ENCODE measurements at places on chromosomes 3 and 15.

GRCh38 chr3:129553719-129554118 lies 10.7 kb downstream of the H1-8 start:
- peak overlapping the region; percentile 9 for H3K4me3 ChIP-seq
- H3K36me3 ChIP-seq: no peaks in the 10 kb centered on the region
- peaks cover 33% of the 10 kb centered on the region for H3K4me1 ChIP-seq
- H3K27me3 ChIP-seq: peaks cover 8% of the 10 kb centered on the region
- no peak overlapping the region for H3K27ac ChIP-seq

GRCh38 chr3:12351145-12351544 lies 62.3 kb downstream of the PPARG start:
- no peaks in the 10 kb centered on the region for H3K4me1 ChIP-seq
- H3K27me3 ChIP-seq: peaks cover 18% of the 10 kb centered on the region
- H3K36me3 ChIP-seq: no peaks in the 10 kb centered on the region
- H3K4me3 ChIP-seq: no peak overlapping the region

- H3K36me3 ChIP-seq: no peaks in the 10 kb centered on the region
- no peak for DNase-seq
- H3K27ac ChIP-seq: no peak overlapping the region
- H3K4me3 ChIP-seq: no peak overlapping the region
Measured at GRCh38 chr3:182487143-182487542, 306.2 kb upstream of the ATP11B start.

DNA sequence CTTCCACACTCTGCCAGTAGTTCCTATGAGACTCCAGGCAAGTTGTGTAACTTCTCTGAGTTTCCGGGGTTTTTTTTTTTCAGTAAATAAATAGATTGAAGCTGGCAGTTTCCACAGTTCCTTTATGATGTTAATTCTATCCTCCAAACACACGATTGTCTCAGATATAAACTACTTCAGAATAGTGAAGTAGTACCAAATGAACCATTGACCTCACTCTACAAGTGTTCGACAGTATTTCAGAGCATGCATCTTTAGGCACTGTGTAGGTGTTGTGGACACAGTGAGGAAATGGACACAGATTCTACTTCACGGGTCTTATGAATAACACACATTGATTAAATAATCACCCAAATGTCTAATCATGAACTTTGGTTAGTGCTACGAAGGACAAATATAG lies 136.1 kb upstream of the IGSF10 start:
- H3K27ac ChIP-seq: no peak overlapping the region
- no peaks in the 10 kb centered on the region for H3K36me3 ChIP-seq
- H3K27me3 ChIP-seq: peaks cover 3% of the 10 kb centered on the region
- H3K4me1 ChIP-seq: no peaks in the 10 kb centered on the region
- no peak for DNase-seq
- no peak overlapping the region for H3K4me3 ChIP-seq

DNA sequence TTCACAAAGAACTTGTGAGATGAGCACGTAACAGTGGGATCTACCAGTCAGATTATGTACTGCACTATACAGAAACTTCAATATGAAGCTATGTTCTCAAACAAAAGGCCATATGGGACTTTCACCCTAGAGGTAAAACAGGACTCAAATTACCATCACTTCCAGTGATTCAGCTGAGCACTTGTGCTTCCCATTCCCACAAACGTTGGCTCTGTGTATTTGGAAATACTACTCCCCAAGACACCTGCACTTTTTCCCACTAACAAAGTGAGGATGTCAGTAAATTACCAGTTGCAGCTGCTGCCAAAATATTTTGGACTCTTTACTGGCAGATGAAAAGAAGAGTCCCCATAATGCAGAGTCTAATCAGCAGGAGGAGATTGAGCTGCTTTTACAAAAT lies 1570.1 kb downstream of the SI start:
- no peaks in the 10 kb centered on the region for H3K36me3 ChIP-seq
- H3K27ac ChIP-seq: no peak overlapping the region
- no peak overlapping the region for H3K4me3 ChIP-seq
- no peaks in the 10 kb centered on the region for H3K4me1 ChIP-seq
- no peaks in the 10 kb centered on the region for H3K27me3 ChIP-seq

DNA sequence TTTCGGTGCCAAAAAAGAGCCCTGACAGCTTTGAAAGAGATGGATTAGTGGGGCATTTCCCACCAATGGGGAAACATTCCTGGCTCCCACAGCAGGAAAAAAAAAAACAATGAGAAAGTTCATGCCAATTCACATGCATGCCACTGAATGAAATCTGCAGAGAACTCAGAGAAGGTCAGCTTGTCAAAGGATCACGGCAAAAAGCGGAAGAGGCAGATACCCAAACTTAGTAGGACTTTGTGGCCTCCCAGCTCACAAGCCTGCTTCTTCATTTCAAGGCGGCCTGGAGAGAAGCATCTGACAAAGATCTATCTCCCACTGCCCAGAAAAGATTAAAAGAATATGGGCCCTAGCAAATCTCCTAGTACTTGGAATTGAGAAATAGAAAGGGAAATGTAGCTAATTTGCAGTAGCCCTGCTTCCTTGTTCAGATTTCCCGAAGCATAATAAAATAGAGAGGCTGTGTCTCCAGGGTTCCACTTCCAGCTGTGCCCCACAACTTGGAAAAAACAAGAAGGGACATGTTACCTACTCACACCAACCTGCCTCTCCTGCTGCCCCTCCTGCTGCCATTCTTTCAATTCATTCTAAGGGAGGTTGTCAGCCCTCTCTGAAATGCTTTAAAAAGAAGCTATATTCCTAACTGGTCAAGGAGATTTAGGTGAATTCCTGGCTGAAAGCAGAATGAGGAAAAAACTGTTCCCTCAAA lies 170.4 kb downstream of the FHIT start:
- H3K27ac ChIP-seq: no peak overlapping the region
- H3K27me3 ChIP-seq: no peaks in the 10 kb centered on the region
- H3K4me3 ChIP-seq: no peak overlapping the region
- no peaks in the 10 kb centered on the region for H3K36me3 ChIP-seq

DNA sequence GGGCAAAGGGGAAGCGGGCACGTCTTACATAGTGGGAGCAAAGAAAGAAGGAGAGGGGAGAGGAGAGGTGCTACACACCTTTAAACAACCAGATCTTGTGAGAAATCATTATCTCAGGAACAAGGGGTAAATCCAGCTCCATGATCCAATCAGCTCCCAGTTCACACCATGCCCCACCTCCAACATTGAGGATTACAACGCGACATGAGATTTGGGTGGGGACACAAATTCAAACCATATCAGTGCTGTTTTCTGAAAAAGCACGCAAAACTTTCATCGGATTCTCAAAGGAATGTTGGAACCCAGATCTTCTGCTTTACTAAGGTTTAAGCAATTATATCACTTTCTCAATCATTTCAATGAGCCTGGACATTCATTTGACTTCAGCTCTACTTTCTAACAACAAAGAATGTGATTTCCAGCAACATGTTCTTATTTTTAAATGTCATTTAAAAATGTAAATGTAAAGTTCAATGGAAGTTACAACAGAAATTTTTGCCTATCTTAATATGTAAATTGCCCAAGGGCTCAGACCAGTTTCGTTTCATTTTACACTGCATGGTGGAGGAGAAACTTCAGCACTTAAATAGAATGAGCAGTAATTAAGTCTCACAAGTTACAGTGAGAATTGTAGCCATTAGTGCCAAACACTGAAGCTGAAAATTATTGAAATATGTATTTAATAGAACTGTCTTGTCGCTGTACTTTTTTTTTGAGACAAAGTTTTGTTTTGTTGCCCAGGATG lies 8.4 kb upstream of the CCDC54 start:
- peaks cover 8% of the 10 kb centered on the region for H3K27me3 ChIP-seq
- H3K36me3 ChIP-seq: no peaks in the 10 kb centered on the region
- no peaks in the 10 kb centered on the region for H3K4me1 ChIP-seq
- no peak overlapping the region for H3K27ac ChIP-seq
- no peak overlapping the region for H3K4me3 ChIP-seq

DNA sequence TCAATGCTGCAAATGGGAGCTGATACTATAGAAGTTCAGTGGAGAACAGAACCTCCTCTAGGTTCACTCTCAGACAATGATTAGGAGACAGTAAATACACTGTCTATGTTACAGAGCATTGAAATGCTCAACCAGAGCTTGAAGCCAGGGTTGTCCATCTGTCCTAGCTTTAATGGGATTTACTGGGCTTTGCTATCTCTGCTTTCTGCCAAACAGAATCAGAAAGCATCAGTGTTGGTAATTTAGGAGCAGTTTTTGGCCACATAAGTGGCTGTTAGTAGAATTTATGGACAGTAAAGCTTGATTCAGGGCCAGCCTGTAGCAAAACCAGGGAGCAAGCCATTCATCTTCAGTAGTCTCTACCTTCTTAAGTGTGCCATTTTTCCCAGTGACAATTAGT lies 396.3 kb downstream of the LSAMP start:
- H3K4me1 ChIP-seq: no peaks in the 10 kb centered on the region
- no peaks in the 10 kb centered on the region for H3K36me3 ChIP-seq
- no peaks in the 10 kb centered on the region for H3K27me3 ChIP-seq
- no peak overlapping the region for H3K27ac ChIP-seq
- H3K4me3 ChIP-seq: no peak overlapping the region
- DNase-seq: no peak

- no peaks in the 10 kb centered on the region for H3K27me3 ChIP-seq
- H3K4me3 ChIP-seq: no peak overlapping the region
- H3K27ac ChIP-seq: no peak overlapping the region
- no peak for DNase-seq
Measured at GRCh38 chr3:10268930-10269329, 20.7 kb downstream of the TATDN2 start.

- no peaks in the 10 kb centered on the region for H3K4me1 ChIP-seq
- no peak overlapping the region for H3K27ac ChIP-seq
- no peaks in the 10 kb centered on the region for H3K36me3 ChIP-seq
- no peaks in the 10 kb centered on the region for H3K27me3 ChIP-seq
Measured at GRCh38 chr3:73401059-73401458, 223.7 kb downstream of the PDZRN3 start.

- H3K4me1 ChIP-seq: no peaks in the 10 kb centered on the region
- no peak overlapping the region for H3K4me3 ChIP-seq
- no peaks in the 10 kb centered on the region for H3K36me3 ChIP-seq
- H3K27ac ChIP-seq: no peak overlapping the region
Measured at GRCh38 chr3:40873934-40874699, 325.2 kb upstream of the CTNNB1 start.

DNA sequence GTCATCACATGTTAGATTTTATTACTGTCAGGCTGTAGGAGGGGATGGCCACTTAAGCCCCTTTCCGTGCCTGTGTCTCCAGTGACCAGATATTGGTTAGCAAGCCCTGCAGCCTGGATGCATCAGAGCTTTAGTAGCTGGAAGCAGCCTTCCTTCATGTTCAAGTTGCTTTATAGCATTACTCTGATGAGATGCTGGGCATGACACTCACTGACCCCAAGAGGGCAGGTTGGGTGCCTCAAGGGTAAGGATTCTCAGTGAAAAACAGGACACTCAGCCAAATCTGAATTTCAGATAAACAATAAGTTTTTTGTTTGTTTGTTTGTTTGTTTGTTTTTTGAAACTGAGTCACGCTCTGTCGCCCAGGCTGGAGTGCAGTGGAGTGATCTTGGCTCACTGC lies 68.5 kb upstream of the PTX3 start:
- no peak overlapping the region for H3K27ac ChIP-seq
- no peaks in the 10 kb centered on the region for H3K27me3 ChIP-seq
- DNase-seq: no peak

DNA sequence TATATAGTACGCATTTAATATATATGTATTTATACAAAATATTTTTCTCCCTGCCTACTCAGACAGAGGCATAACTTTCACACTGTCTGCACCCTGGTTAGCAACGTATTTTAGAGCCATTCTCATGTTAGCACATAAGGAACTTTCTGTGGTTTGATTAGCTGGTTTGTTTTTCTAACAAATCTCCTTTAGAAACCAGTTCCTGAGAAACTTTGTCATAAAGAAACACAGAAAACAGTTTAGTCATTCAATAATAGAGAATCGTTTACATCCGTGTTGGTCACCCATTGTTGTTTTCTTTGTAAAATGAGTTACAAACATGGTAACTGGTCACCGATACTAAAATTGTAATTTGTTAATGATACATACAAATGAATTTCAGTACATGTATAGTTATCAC lies 5.9 kb upstream of the NGRN start:
- no peaks in the 10 kb centered on the region for H3K36me3 ChIP-seq
- H3K27ac ChIP-seq: no peak overlapping the region
- H3K4me3 ChIP-seq: peak overlapping the region; percentile 40

DNA sequence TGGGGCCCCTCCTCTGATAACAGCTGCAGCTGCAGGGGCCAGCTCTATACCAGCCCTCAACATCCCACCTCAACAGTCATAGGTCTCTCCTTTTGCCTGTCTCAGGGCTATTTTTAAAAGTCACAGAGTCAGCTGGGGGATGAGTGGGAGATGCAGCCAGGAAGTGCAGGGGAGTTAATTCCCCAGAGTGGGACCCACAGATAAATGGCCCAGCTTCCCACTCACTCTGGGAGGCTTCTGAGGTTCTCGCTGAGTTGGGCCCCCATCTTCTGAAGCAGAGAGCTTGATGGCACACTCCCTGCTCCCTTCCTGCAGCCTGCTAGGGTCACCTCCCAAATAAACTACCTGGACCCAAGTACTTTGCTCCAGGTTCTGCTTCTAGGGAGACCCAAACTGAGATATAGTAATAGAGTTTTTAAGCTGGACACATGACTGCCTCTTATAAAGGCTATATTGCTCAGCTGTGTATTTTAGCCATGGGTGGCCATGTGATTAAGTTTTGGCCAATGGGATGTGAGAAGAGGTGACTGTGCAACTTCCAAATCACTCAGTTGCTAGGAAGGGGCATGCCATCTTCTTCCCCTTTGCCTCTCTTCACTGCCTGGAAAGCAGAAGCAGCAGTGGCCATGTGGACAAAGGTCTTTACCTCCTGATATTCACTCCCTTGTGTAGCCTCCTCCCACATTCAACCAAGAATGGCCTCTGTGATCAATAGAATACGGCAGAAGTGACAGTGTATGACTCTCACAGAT lies 15.5 kb upstream of the VIPR1 start:
- peaks cover 7% of the 10 kb centered on the region for H3K36me3 ChIP-seq
- H3K27me3 ChIP-seq: peaks cover 27% of the 10 kb centered on the region
- H3K27ac ChIP-seq: no peak overlapping the region
- no peak for DNase-seq
- H3K4me1 ChIP-seq: no peaks in the 10 kb centered on the region
- no peak overlapping the region for H3K4me3 ChIP-seq

- no peak for DNase-seq
- H3K27ac ChIP-seq: no peak overlapping the region
- H3K36me3 ChIP-seq: no peaks in the 10 kb centered on the region
Measured at GRCh38 chr3:114600571-114600970, 306.7 kb downstream of the TIGIT start.

DNA sequence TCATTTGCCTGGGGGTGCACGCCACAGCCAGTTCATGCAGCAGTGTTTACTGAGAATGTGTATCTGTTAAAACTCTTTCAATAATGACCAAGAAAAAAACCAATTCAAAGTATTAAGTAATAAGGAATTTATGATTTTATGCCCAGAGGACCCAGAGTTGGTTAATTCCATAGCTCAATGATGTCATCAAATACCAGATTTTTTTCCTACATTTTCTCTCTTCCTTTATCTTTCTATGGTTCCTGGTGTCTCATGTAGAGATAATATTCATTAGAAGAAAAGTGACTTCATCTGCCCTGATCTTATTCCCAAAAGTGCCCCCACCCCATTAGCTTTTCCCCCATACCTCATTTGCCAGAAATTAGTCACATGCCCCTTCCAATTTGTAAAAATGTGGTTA lies 44.6 kb upstream of the LMCD1 start:
- H3K36me3 ChIP-seq: no peaks in the 10 kb centered on the region
- no peak for DNase-seq
- H3K4me1 ChIP-seq: no peaks in the 10 kb centered on the region
- peaks cover 26% of the 10 kb centered on the region for H3K27me3 ChIP-seq
- no peak overlapping the region for H3K27ac ChIP-seq

- no peaks in the 10 kb centered on the region for H3K36me3 ChIP-seq
- no peaks in the 10 kb centered on the region for H3K27me3 ChIP-seq
- no peak overlapping the region for H3K4me3 ChIP-seq
Measured at GRCh38 chr3:42045708-42046243, 45.4 kb upstream of the TRAK1 start.
